ENCODE measurements at places on chromosomes 12 and 14.
A peak's percentile ranks its signal among the peaks of the same experiment; 100 is the strongest.

DNA sequence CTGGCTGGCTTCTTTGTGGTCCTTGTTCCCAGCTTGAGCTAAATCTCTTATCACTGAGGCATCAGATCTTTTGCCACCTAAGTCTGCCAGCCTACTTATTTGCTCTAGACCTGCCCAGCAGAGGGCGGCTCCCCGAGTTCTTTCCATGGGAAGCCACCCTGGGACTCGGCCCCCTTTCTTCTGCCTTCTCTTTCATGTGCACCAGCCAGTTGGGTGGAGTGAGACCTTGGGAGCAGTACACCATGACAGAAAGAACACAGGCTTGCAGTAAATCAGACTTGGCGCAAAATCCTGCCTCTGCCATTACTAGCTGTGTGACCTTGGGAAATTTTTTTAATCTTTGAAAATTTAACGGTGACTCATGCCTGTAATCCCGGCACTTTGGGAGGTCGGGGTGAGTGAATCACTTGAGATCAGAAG is 7.4 kb downstream of the SMAGP start:
- DNase-seq, result peak; percentile 37

DNA sequence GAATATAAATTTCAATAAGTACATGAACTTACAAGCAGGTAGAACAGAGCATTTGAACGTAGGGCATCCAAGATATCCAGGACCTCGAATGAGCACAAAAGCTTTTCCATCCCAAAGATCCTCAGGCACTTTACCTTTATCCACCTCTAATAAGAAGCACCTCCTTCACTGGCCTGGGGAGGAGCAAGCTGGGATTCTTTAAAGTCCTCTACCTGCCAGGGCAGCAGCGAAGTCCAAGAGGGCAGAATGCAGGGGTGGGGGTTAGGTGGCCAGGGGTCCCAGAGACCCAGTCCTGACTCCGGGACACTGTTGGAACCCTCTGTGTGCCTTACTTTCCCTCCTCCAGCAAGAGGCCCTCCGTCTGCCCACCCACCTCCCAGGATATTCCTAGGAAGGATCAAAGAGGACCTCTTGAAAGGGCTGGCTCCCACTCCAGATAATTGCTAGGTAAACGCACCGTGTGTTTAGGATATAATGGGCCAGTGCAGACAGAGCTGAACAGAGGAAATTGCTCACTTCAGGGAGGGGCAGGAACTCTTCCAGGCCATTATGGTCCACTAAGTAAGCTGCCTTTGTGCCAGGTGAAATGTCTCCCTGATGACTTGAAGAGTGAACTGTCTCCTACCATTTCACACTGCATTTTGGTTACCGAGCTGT is 68.1 kb downstream of the TTC9 start:
- DNase-seq, result peak; percentile 88

GRCh38 chr12:128763395-128763794 is 60.4 kb downstream of the SLC15A4 start:
- no peak for DNase-seq

GRCh38 chr14:23877538-23878180 is 75.9 kb upstream of the DHRS4 start:
- no peak for DNase-seq

DNA sequence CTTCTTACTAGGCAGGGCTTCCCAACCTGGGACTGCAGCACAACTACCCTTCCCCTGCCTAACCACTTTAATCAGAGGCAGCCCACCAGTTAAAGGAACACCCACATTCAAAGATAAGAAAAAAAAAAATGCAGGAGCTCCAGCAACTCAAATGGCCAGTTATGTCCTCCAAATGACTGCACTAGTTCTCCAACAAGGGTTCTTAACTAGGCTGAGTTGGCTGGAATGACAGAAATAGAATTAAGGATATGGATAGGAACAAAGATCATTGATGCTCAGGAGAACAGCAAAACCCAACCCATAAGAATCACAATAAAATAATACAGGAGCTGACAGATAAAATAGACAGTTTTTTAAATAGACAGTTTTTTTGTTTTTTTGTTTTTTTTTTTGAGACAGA is 154.2 kb downstream of the PLCZ1 start:
- peak; percentile 37 for DNase-seq

DNA sequence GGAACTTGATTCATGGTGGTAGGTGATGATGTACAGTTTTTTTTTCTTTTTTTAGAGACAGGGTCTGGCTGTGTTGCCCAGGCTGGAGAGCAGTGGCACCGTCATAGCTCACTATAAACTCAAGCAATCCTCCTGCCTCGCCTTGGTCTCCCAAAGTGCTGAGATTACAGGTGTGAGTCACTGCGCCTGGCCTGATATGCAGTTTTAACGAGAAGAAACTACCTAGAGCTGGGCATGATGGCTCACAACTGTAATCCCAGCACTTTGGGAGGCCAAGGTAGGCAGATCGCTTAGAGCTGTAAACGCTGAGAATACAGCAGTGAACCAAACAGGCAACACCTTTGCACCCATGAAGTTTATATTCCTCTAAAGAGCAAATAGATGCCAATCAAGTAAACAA is 13.0 kb upstream of the VPS37B start:
- DNase-seq, result no peak

- no peak for DNase-seq
Measured at GRCh38 chr12:34219046-34219770, 196.9 kb downstream of the ALG10 start.

GRCh38 chr12:39632670-39633069 is 13.1 kb upstream of the ABCD2 start:
- peak; percentile 18 for DNase-seq

All from DMS53 (cell line).